ENCODE measurements at places on chromosomes 16 and 17. TPM values are rescaled to one million over a fixed set of nuclear protein-coding genes. Genes with fewer than 3 reads are reported as not detected.

Gene SMIM5
- total RNA-seq = 4.1 TPM

Gene EME1
- total RNA-seq = 0.23 TPM

- no peak overlapping the region for H3K4me3 ChIP-seq
- no peak for DNase-seq
- no peaks in the 10 kb centered on the region for H3K27me3 ChIP-seq
- no peaks in the 10 kb centered on the region for H3K4me1 ChIP-seq
- H3K36me3 ChIP-seq = no peaks in the 10 kb centered on the region
- no peak overlapping the region for H3K27ac ChIP-seq
These were observed 54.4 kb downstream of the TAOK1 start for GRCh38 chr17:29444589-29444988.

DNA sequence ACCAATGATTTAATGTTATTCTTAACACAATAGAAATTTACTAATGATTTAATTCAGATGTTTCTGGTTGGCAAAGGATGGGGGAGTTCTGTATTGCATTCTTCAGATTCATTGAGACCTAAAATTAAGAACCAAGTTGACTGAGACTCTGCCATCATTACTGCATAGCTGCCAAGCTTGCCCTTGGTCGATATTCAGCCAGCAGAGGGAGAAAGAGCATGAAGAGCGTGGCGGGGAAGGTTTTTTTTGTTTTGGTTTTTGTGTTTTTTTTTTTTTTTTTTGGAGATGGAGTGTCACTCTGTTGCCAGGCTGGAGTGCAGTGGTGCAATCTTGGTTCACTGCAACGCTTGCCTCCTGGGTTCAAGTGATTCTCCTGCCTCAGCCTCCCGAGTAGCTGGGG, 659.4 kb upstream of the EEF2KMT start:
- H3K36me3 ChIP-seq = no peaks in the 10 kb centered on the region
- H3K4me3 ChIP-seq = no peak overlapping the region

DNA sequence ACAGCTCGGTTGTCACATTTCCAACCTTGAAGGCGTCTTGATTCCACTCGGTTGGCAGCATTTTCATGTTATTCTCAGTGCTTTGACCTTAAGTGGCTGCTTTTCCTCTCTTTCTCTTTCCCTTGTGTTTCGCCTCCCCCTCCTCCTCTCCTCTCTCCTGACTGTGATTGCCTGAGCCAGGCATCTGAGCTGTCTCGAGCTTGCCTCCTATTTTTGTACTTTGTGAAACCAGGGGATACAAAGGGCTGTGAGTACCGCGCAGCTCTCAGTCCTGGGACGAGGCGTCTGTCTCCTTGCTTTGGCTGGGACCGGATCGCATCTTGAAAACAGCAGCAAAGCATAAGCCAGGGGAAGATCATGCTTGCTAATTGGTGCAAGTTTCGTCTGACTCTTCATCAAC, 48.8 kb upstream of the SDK2 start:
- no peaks in the 10 kb centered on the region for H3K4me1 ChIP-seq
- H3K36me3 ChIP-seq = no peaks in the 10 kb centered on the region
- no peak for DNase-seq
- H3K27ac ChIP-seq = no peak overlapping the region
- no peak overlapping the region for H3K4me3 ChIP-seq
- H3K27me3 ChIP-seq = no peaks in the 10 kb centered on the region

GRCh38 chr16:53055541-53056391, 975 bp downstream of the CHD9 start:
- H3K4me3 ChIP-seq = peak overlapping the region; percentile 64
- no peaks in the 10 kb centered on the region for H3K27me3 ChIP-seq
- no peaks in the 10 kb centered on the region for H3K4me1 ChIP-seq
- DNase-seq = peak; percentile 37
- peak overlapping the region; percentile 87 for H3K27ac ChIP-seq

DNA sequence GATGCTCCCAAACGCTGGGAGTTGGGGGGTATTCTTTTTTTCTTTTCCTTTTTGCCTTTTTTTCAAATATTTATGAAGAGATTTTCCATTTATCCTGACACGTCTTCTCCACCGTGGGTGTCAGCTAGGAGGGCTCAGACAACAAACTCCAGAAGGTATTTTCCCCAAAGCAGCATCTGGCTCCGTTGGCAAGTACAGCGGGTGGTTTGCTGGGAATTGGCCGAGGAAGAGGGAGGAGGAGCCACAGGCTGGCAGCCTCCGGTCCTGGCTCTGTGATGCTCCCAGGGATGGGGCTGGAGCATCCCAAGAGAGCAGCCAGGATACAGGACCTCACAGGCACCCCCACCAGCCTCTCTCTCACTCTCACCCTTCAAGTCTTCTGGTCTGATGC, 10.9 kb upstream of the CACNG4 start:
- no peaks in the 10 kb centered on the region for H3K27me3 ChIP-seq
- no peaks in the 10 kb centered on the region for H3K36me3 ChIP-seq
- H3K4me3 ChIP-seq = no peak overlapping the region
- peak; percentile 44 for DNase-seq
